Endothelial cell (in vitro differentiated cells): ENCODE measurements at places on chromosomes 5 and 9.

GRCh38 chr9:35611230-35611797 lies 6.3 kb downstream of the TESK1 start:
- no peak overlapping the region for H3K27ac ChIP-seq
- H3K27me3 ChIP-seq, result peaks cover 7% of the 10 kb centered on the region
- no peak overlapping the region for H3K4me3 ChIP-seq
- peaks cover 9% of the 10 kb centered on the region for H3K36me3 ChIP-seq

GRCh38 chr5:32536246-32536645 lies 49.1 kb upstream of the SUB1 start:
- H3K4me3 ChIP-seq, result no peak overlapping the region
- peaks cover 5% of the 10 kb centered on the region for H3K27me3 ChIP-seq
- peaks cover 10% of the 10 kb centered on the region for H3K4me1 ChIP-seq
- H3K27ac ChIP-seq, result no peak overlapping the region
- peaks cover 3% of the 10 kb centered on the region for H3K36me3 ChIP-seq

DNA sequence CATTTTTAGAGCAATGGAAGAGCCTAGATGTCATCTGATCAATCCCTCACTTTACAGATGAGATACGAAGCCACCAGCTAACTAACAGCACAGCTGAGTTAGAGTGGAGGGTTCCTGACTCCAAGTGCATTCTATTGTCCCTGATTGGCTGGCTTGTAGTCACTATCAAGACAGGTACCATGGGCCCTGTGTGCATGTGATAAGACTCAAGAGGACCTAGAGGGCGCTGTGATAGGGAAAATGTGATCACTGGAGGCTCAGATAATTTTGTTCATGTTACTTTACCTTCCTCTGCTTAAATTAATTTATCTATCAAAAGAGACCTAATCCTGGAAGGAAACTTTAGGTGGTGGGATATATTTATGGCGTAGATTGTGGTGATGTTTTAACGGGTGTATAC lies 19.5 kb upstream of the SNAPC3 start:
- H3K4me3 ChIP-seq, result no peak overlapping the region
- H3K36me3 ChIP-seq, result peaks cover 10% of the 10 kb centered on the region
- no peak for DNase-seq
- no peak overlapping the region for H3K27ac ChIP-seq
- no peaks in the 10 kb centered on the region for H3K4me1 ChIP-seq

DNA sequence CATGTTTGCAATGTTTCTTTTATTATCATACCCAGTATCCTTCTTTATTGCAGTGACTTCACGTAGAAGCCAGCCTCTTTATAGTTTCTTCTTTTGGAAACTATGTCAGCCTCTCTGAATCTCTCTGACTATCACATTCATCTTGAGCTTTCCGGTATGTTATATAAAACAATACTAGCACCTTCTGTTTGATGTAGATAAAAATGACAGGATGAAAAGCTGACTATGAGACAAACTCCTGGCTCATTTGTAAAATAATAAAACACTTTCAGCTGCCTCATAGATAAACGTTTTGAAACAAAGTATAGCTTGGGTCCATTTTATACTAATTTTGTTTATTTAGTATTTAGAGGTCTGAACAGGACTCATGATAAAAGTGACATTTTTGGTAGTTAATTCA lies 1145.4 kb upstream of the NUDT12 start:
- H3K27me3 ChIP-seq, result no peaks in the 10 kb centered on the region
- H3K4me1 ChIP-seq, result peaks cover 4% of the 10 kb centered on the region
- DNase-seq, result no peak
- H3K4me3 ChIP-seq, result no peak overlapping the region
- H3K27ac ChIP-seq, result no peak overlapping the region
- no peaks in the 10 kb centered on the region for H3K36me3 ChIP-seq

- DNase-seq, result no peak
- H3K36me3 ChIP-seq, result no peaks in the 10 kb centered on the region
- no peaks in the 10 kb centered on the region for H3K4me1 ChIP-seq
- no peak overlapping the region for H3K27ac ChIP-seq
Measured at GRCh38 chr9:74846766-74847165, 41.0 kb downstream of the TRPM6 start.

- no peak for DNase-seq
- peaks cover 2% of the 10 kb centered on the region for H3K27me3 ChIP-seq
- no peaks in the 10 kb centered on the region for H3K36me3 ChIP-seq
- no peak overlapping the region for H3K4me3 ChIP-seq
Measured at GRCh38 chr9:69986970-69987369, 56.7 kb upstream of the MAMDC2 start.

- no peak overlapping the region for H3K4me3 ChIP-seq
- no peaks in the 10 kb centered on the region for H3K4me1 ChIP-seq
- no peaks in the 10 kb centered on the region for H3K27me3 ChIP-seq
- DNase-seq, result no peak
Measured at GRCh38 chr5:162824360-162824759, 613.0 kb upstream of the CCNG1 start.

GRCh38 chr9:15381491-15381890 lies 41.2 kb upstream of the SNAPC3 start:
- DNase-seq, result no peak
- H3K27me3 ChIP-seq, result peaks cover 4% of the 10 kb centered on the region
- H3K36me3 ChIP-seq, result no peaks in the 10 kb centered on the region
- H3K27ac ChIP-seq, result no peak overlapping the region

DNA sequence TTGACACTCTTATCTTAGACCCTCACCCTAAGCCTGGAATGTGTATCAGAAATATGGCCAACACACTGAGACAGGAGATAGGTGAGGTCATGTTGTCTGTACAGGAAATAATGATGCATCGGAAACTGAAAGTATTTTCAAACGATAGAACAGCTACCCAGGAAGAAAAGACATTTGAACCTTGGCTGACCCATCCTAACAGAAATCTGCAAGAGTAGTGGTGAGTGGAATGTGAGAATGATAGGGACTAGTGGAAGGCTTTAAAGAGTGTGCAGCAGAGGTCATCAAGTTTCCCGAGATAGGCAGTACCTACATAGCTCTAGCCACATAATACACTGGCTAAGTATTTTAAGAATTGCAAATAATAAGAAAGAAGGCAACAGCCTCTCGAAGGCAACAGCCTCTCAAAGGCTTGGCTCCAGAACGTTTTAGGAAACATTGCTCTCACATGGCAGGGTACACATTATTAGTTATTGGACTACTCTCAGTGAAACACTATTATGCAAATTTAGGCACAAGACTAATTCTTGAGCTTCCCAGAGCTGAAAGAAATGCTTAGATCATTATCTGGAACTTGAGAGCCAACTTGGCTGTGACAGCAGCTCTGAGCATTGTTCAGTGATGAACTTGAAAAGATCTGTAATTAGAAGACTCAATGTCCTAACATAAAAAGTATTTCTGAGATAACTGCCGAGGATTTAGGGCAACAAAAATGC lies 133.1 kb upstream of the FBXL7 start:
- no peak for DNase-seq
- H3K4me1 ChIP-seq, result no peaks in the 10 kb centered on the region
- H3K4me3 ChIP-seq, result no peak overlapping the region
- H3K27ac ChIP-seq, result no peak overlapping the region
- H3K36me3 ChIP-seq, result no peaks in the 10 kb centered on the region
- H3K27me3 ChIP-seq, result no peaks in the 10 kb centered on the region

DNA sequence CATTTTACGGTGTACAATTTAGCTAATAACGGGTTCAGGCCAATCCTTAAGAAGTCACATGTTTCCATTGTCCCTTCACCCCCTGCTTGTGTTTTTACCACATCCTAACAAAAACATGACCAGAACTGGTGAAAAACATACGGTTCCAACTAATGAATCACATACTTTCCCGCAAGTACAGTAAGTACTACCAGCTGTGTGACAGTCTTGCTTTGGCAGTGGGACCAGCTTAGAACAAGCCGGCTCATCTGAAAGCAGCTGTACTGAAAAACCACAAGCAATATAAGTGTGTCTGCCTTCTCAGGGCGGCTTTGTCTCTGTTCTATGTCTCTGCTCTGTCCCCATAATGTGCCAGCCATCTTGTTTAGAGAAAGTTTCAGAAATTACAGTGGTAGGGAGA lies 242.5 kb downstream of the BNC2 start:
- H3K27me3 ChIP-seq, result peaks cover 2% of the 10 kb centered on the region
- H3K4me1 ChIP-seq, result peaks cover 27% of the 10 kb centered on the region
- no peaks in the 10 kb centered on the region for H3K36me3 ChIP-seq

- H3K36me3 ChIP-seq, result no peaks in the 10 kb centered on the region
- peaks cover 27% of the 10 kb centered on the region for H3K4me1 ChIP-seq
- H3K4me3 ChIP-seq, result no peak overlapping the region
- peaks cover 2% of the 10 kb centered on the region for H3K27me3 ChIP-seq
- no peak for DNase-seq
Measured at GRCh38 chr5:136032564-136032963, 3.8 kb downstream of the TGFBI start.

DNA sequence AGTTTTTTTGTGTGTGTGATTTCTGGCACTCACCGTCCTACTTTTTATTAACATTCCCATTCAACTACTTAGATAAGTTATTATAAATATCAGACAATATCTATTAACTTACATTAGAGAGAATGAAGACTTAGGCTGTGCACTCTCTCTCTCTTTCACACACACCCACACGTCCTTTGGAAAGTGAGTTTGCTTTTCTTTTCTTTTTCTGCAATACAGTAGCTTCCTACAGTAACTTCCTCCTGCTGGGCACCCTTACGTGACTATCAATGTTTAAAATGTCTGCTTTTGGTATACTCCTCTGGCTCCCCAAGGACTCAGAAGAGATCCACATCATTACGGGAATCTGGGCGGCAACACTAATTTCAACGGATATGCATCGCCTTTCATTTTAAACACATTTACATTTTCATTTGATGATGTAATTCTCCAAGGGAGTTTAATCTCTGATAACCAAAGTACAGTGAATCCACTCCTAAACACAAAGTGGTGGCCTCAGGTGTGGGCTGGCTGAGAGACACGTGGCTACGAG lies 179.5 kb downstream of the MAPKAP1 start:
- peaks cover 23% of the 10 kb centered on the region for H3K4me1 ChIP-seq
- DNase-seq, result no peak
- peaks cover 1% of the 10 kb centered on the region for H3K27me3 ChIP-seq
- H3K27ac ChIP-seq, result no peak overlapping the region
- H3K4me3 ChIP-seq, result no peak overlapping the region

- peaks cover 16% of the 10 kb centered on the region for H3K4me1 ChIP-seq
- no peak overlapping the region for H3K4me3 ChIP-seq
- no peak for DNase-seq
- H3K36me3 ChIP-seq, result no peaks in the 10 kb centered on the region
- H3K27ac ChIP-seq, result no peak overlapping the region
Measured at GRCh38 chr5:139263536-139263935, 30.0 kb upstream of the MATR3 start.

DNA sequence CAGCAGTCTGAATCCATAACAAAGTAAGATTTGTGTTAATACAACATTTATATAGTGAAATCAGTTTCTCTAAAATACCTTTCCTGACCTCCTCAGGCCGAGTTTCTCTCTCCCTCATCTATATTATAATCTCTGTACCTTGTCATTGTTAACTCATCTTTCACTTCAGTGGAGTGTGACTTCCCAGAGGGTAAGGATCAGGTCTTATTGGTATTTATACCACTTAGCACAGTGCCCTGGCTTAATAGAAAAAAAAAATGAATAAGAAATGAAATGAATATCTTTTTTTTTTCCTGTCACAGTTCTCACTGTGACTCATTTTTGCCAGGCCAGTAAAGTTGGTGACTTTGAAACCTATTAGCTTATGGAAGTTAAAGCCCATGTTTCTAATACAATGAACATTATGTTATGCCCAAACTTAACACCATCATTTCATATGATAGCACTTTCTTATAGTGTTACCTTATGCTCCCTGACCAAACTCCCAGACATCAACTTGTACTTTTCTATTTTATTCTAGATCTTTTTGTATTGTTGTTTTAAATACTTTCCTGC lies 90.1 kb downstream of the NR3C1 start:
- no peak overlapping the region for H3K4me3 ChIP-seq
- H3K4me1 ChIP-seq, result no peaks in the 10 kb centered on the region
- H3K36me3 ChIP-seq, result no peaks in the 10 kb centered on the region
- DNase-seq, result no peak
- H3K27ac ChIP-seq, result no peak overlapping the region

DNA sequence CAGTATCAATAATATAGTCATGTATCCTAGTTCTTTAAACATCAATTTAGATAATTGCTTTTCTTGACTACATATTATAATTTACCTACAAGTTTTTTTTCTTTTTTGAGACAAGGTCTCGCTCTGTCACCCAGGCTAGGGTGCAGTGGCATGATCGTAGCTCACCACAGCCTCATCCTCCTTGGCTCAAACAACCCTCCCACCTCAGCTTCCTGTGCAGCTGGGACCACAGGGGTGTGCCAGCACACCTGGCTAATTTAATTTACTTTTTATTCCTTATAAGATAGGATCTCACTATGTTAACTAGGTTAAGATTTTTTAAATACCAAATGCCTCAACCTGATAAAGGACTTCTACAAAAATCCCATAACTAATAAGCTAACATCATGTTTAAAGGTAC lies 21.1 kb downstream of the UIMC1 start:
- no peak for DNase-seq
- no peak overlapping the region for H3K27ac ChIP-seq
- peaks cover 10% of the 10 kb centered on the region for H3K36me3 ChIP-seq
- H3K4me1 ChIP-seq, result no peaks in the 10 kb centered on the region

- no peak overlapping the region for H3K4me3 ChIP-seq
- no peaks in the 10 kb centered on the region for H3K4me1 ChIP-seq
- DNase-seq, result no peak
- peaks cover 2% of the 10 kb centered on the region for H3K27me3 ChIP-seq
- H3K27ac ChIP-seq, result no peak overlapping the region
- peaks cover 20% of the 10 kb centered on the region for H3K36me3 ChIP-seq
Measured at GRCh38 chr5:31563216-31563615, 31.1 kb downstream of the C5orf22 start.

GRCh38 chr9:129326061-129327005 lies 148.3 kb upstream of the IER5L start:
- H3K4me3 ChIP-seq, result no peak overlapping the region
- H3K27me3 ChIP-seq, result no peaks in the 10 kb centered on the region
- no peaks in the 10 kb centered on the region for H3K4me1 ChIP-seq

GRCh38 chr5:97547999-97548738 lies 365.1 kb upstream of the RIOK2 start:
- H3K27me3 ChIP-seq, result no peaks in the 10 kb centered on the region
- no peaks in the 10 kb centered on the region for H3K36me3 ChIP-seq

DNA sequence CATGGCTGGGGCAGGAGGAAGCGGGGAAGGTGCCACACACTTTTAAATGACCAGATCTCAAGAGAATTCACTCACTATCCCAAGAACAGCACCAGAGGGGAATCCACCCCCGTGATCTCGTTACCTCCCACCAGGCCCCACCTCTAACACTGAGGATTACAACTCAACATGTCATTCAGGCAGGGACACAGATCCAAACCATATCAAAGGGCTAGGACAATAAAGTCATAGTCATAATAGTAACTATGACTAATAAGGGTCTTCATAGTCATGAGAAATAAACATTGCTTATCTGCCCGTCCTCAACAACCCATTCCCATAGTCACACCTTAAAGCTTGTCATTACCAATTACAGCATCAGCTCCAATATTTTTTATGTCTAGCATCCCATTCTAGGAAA lies 65.3 kb upstream of the SMC2 start:
- H3K27me3 ChIP-seq, result no peaks in the 10 kb centered on the region
- no peak overlapping the region for H3K27ac ChIP-seq
- no peak for DNase-seq
